ENCODE measurements at places on chromosomes 7 and 10.

GRCh38 chr10:88467835-88468485 is 115.2 kb downstream of the RNLS start:
- no peak for DNase-seq

- peak; percentile 6 for DNase-seq
These were observed 285.6 kb downstream of the USP6NL start for GRCh38 chr10:11325817-11326216.

- DNase-seq = no peak
These were observed 113.8 kb downstream of the CDK6 start for GRCh38 chr7:92722541-92722940.

GRCh38 chr7:73391396-73391795 is 42.2 kb upstream of the FZD9 start:
- DNase-seq = no peak

DNA sequence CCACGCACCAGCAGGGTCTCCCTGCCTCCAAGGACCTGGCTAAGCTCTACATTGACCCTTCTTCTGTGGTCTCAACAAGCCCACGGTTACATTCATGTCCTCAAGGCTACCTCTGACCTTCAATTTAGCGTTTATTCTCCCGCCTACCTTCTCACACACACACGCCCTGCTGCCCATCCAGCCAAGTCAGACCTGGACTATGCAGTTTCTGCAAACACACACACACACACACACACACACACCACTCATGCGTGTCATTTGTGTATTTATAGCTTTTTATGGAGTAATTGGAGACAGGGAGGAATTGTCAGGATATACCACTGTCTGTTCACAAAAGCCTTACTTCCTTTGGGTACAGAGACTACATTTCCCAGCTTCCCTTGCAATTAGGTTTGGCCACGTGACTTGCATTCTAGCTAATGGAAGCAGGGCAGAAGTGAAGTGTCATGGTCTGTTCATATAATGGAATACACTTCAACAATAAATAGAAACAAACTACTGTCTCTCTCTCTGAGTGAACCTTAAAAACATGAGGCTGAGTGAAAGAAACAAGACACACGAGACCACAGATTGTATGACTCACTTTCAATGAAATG is 53.8 kb upstream of the CPXM2 start:
- DNase-seq = no peak

DNA sequence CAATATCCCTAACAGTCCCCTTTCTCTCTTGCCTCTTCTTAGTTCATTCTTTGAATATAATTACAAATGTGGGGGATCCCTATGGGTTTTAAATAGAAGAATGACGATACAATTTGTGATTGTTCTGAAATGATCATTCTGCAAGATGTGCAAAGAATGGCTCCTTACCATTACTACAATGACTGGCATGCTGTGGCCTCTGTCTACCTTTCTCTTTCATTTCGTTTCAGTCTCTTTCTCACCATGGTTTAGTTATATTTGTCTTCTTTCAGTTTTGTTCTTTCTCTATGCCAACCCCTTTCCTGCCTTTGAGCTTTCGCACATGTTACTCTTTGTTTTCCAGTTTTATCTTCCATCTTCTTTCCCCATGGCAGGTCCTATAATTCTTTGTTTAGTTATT is 176.5 kb downstream of the SUGCT start:
- DNase-seq = no peak
